Stimulated activated CD4-positive, alpha-beta T cell treated with anti-CD3 and anti-CD28 coated beads, Interleukin-1b, Interleukin-23, amount 100 ng/mL, for 1 hour (primary cell): ENCODE measurements at places on chromosomes 6 and 20.
A peak's percentile ranks its signal among the peaks of the same experiment; 100 is the strongest.

- DNase-seq, result peak; percentile 10
These were observed 17.9 kb upstream of the CCDC170 start for GRCh38 chr6:151475653-151476523.

DNA sequence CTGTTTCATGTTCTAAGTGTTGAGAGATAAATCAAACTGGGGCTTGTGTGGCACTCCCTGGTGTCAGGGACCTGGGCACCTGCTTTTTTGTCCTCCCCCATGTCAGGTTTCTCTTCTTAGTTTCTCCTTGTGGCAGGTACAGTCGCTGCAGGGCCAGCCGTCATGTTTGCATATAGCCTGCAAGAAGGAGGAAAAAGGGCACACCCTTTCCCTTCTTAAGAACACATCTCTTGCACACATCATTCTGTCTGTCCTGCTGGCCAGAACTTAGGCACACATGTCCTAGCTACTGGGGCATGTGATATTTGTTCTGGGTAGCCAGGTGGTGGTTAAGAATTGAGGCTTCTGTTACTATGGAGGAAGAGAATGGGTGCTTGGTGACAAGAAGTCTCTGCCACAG lies 27.9 kb downstream of the CDC5L start:
- no peak for DNase-seq

GRCh38 chr20:12575352-12576095 lies 433.2 kb upstream of the SPTLC3 start:
- no peak for DNase-seq

DNA sequence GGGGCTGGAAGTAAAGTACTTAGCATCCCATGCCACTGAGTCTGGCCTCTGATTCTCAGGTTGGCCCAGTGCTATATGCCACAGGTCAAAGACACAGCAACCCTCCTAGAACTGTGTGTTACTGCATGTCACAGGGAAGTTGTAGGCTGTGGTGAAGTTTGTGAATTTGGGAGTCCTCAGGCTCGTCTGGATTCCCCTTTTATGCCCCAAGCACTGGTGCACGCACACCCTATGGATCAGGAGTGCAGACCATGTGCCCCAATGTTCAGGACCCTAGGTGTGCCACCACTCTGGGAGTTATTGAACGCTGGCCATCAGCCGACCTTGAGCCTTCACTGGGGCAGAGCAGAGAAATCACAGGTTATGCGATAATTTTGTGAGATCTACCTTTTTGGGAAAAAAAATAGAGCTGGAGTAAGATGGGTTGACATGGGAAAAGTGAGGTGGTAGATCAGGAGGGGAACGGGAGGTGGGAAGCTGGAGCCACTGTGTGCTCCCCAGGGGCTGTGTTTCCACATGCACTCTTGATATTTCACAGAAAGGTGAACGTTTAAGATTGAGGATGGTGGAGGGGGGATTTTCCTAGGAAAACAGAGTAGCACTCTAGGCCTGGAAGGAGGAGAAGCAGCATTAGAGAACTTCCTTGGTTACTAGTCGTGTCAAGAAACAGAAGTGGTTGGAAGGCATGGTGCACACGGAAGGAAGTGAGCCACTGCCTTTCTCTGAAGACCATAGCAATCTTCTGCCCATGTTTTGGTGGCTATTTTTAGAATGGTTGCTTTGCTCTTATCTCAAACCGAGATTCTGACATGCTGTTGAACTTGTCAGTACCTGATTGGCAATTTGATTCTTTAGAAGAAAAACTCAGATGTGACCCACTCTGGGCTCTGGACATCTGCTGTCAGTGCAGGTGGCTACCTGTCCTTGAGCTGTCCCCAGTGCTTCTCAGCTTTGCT lies 44.1 kb downstream of the DUSP22 start:
- no peak for DNase-seq

DNA sequence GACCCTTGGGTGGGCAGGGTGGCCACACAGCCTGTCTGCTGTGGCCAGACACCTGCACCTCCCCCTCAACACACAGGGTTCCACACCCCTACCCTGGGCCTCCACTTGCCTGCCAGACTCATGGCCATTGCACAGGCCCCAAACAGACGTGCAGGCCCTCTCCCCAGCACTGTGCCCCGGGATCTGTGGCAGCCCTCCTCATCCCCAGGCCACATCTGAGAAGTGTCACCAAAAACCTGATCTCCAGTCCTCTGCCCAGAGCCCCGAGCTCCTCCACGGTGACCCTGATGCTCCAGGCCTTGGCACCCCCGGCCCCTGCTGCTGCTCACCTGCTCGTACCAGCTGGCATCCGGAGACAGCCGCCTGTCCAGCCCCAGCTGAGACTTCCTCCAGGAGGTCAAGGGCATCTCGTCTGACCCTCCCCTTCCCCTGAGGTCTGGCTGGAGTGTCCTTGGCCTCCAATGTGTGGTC lies 160.1 kb downstream of the DLL1 start:
- no peak for DNase-seq

DNA sequence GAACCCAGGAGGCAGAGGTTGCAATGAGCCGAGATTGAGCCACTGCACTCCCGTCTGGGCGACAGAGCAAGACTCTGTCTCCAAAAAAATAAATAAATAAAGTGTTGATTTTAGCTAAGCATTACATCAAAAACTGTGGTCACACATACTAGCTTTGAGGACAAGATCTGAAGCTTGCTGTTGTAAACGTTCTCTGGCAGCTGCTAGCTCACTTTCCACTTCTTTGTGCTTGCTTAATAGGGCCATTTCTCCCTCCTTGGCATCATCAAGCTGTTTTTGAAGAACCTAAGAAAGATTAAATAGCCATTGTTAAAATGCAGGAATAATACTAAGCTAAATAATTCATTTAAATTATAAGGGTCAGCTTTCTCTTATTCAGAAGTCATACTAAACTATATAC lies 55.7 kb downstream of the FAM184A start:
- no peak for DNase-seq

GRCh38 chr6:121879149-121879548 lies 443.7 kb downstream of the GJA1 start:
- no peak for DNase-seq

DNA sequence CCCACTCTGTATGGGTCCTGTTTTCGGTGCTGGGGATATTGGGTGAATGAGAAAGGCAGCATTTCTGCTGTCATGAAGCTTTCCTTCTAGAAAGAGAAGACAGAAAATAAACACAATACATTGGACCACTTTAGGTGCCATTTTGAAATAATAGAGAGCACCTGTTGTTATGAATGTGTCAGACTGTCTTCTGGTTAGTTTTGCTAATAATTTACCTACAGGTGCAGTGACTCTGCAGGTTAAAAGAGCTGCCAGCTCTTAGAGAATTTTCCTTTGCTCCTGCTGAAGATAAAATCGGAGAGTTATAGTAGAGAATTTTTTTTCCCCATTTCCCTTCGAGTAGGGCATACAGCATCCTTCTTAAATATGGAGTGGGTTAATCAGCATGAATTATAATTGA lies 21.9 kb upstream of the GCLC start:
- no peak for DNase-seq

DNA sequence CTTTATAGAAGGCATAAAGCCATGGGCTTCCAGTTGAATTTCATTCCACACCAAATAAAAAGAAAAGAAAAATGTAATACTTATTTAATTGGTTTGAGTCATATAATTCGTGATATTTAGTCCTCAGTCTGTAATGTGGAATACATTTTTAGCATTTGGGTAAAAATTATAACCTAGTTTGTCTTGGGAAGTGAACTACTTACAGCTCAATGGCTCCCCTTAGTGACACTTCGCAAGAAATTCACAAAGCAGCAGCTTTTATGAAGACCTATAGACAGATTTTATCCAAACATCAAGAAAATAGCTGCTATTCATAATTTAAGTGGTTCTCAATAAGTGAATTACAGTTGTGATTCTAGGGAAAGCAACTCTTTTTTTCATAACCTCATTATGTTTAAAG lies 72.1 kb downstream of the RSPO3 start:
- no peak for DNase-seq

DNA sequence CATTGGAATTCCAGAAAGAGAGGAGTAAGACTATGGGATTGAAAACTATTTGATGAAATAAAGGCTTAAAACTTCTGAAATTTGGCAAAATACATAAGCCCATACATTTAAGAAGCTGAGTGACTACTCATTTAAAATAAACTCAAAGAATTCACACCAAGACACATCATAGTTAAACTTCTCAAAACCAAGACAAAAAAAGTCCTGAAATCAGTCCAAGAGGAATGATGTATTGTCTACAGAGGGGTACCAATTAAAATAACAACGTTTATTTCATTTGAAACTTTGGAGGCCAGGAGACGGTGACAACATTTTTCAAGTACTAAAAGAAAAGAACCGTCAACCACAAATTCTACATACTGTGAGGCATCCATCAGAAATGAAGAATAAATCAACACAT lies 841.4 kb upstream of the MAP3K7 start:
- DNase-seq, result no peak

- DNase-seq, result no peak
These were observed 678.8 kb upstream of the MARCKS start for GRCh38 chr6:113178349-113178748.

DNA sequence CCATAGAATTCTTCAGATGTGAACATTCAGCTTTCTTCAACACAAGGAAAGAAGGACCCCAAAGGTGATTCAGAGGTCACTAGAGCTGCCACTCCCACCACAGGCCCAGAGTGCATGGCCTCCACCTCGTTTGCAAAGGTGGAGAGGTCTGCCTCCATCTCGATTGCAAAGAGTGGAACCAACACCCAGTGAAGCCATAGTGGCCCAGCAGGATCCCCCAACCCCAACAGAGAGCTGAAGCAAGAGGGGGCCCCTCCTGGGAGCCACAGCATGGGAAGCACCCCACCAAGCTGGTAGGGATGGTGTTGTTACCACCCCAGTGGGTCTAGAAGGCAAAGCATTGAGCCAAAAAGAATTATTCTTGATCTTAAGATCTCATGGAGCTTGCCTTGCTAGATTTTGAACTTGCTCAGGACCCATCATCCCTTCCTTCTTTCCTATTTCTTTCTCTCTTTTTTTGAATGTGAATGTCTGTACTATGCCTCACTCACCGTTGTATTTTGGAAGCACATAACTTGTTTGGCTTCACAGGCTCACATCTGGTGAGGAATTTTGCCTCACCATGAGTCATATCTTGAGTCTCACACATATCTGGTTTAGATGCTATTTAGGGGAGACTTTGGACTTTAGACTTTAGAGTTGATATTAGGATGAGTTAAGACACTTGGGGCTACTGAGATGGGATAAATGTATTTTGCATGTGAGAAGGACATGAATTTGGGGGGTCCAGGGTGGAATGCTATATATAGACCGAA lies 119.2 kb downstream of the ANKRD60 start:
- DNase-seq, result no peak

GRCh38 chr6:141354191-141354955 lies 778.4 kb upstream of the GJE1 start:
- no peak for DNase-seq

DNA sequence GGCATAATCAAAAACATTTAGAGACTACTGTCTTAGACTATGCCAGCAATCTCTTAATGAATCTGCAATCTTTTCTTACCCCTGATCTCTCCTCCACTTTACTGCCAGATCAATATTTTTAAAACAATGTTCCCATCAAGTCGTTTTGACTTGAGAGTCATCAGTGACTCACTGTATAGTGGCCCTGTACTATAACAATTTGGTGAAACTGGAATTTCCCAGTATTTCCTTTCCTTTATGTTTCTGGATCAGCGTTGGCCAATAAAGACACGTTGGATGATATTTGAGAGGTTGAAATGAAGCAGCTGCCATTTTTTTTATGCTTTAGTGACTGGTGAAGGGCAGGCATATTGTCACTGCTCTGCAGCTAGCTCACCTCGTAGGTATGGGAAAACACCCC lies 10.1 kb upstream of the SMIM13 start:
- no peak for DNase-seq
